Stimulated activated CD8-positive, alpha-beta memory T cell treated with anti-CD3 and anti-CD28 coated beads, Interleukin-4, amount 100 ng/mL, for 4 hours (primary cell): ENCODE measurements at places on chromosomes 7 and 10.

DNA sequence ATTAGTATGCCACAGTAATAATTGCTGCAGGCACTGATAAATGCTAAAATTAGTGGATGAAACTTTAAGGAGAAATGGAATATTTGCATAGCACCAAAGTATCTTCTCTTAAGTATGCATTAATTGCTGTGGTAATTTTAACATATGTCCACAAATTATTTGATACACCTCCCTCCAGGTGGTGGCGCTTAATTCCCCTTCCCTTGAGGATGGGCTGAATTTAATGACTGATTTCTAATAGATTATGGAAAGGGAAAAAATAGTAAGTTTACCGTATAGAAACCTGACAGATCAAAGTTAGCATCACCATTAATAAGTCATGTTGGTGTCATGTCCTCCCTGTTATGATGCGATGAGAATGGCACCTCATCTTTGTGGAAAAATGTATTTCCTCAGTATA lies 519.2 kb downstream of the TFEC start:
- DNase-seq, result no peak

DNA sequence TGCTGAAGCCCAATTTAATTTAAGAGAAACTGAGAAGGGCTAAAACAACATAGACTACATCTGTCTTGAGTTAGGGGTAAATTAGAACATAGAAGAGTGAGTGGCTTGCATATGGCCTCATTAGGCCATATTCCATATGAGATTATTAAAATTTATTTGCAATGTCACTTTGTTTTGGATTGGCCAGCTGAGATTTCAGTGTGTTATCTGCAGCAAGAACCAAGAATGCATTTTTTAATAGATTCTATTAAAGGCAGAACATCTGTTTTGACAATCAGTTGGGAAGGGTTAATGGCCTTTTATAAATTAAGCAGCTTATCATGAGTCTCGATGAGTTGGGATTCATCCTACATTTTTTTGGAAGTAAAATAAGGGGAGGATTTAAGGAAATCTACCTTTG lies 236.2 kb downstream of the DGKB start:
- DNase-seq, result no peak

DNA sequence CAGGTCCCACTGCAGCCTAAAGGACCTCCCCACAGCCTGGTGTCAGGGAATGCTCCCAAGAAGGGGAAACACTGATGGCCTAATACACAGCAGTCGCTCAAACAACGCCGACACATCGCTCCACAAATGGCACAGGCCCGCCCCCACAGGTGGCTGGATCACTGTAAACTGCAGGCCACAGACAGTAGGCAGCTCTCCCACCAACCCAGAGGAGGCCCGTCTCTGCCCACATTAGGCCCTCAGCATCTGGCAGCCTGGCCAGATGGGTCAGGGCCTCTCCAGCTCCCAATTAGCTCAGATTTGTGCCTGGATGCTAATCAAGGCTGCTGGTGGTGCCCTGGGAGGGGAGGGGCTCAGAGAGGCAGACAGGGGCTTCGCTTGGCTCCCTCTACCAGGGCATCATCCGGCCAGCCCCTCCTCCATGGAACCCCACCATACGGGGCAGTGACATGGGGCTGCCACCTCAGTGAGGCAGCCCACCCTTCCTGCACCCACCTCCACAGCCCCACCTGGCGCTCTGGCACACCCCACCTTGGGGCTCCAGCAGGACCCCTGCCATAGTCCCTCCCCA lies 42.7 kb downstream of the CAMK2B start:
- DNase-seq, result no peak

GRCh38 chr10:124020981-124021815 lies 72.2 kb downstream of the CHST15 start:
- DNase-seq, result no peak

- no peak for DNase-seq
Measured at GRCh38 chr10:8211631-8212030, 157.1 kb downstream of the GATA3 start.

- DNase-seq, result no peak
Measured at GRCh38 chr10:27088119-27089044, 11.9 kb downstream of the ANKRD26 start.
